Activated CD8-positive, alpha-beta memory T cell treated with anti-CD3 and anti-CD28 coated beads, Interleukin-2, amount 10 ng/mL, durations not matched to agents 7 days and 5 days (primary cell): ENCODE measurements at places on chromosomes 3 and 15. TPM values are rescaled to one million over a fixed set of nuclear protein-coding genes. Genes with fewer than 3 reads are reported as not detected.

ADPRH gene
- 6.1 TPM for total RNA-seq

GRCh38 chr3:139309880-139310279 is 33.9 kb upstream of the MRPS22 start:
- no peak for DNase-seq

DNA sequence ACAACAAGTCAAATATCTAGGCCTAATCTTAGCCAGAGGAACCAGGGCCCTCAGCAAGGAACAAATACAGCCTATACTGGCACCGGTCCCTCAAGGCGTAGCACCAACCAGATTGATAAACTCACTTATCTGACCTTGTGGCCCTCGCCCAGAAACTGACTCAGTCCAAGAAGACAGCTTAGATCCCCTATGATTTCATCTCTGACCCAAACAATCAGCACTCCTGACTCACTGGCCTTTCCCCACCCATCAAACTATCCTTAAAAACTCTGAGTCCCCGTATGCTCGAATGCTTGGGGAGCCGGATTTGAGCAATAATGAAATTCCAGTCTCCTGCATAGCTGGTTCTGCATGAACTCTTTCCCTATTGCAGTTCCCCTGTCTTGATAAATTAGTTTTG is 1.6 kb upstream of the SORD start:
- no peak for DNase-seq

PDE12 gene
- 30.3 TPM for total RNA-seq

ZBBX gene
- not detected for total RNA-seq

GRCh38 chr15:81544385-81544784 is 170.4 kb upstream of the TMC3 start:
- no peak for DNase-seq

- DNase-seq = no peak
Measured at GRCh38 chr3:55042591-55042990, 114.7 kb upstream of the LRTM1 start.

DLL4 gene
- not detected for total RNA-seq

DNA sequence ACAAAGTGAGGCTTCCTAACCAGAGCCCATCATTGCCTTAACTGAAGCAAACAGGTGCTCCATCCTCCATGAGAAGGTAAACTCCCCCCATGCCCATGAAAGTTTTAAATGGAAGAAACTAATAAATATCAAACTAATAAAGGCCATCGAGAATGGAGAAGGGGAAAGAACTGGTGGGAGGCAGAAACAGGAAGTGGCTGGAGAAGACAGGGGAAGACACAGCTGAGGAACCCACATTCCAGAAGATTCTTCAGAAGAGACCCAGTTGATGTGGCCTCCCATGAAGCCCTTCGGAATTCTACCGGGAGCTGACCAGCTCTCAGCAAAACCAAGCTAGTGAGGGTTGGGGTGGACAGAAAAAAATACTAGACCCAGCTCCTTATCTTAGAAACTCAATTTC is 41.6 kb downstream of the SH3BP5 start:
- no peak for DNase-seq

MAN2C1 gene
- total RNA-seq = 143 TPM

GRCh38 chr3:15576475-15576874 is 24.9 kb downstream of the HACL1 start:
- no peak for DNase-seq

GRCh38 chr3:101725194-101725889 is 928 bp downstream of the CEP97 start:
- peak; percentile 66 for DNase-seq

DNA sequence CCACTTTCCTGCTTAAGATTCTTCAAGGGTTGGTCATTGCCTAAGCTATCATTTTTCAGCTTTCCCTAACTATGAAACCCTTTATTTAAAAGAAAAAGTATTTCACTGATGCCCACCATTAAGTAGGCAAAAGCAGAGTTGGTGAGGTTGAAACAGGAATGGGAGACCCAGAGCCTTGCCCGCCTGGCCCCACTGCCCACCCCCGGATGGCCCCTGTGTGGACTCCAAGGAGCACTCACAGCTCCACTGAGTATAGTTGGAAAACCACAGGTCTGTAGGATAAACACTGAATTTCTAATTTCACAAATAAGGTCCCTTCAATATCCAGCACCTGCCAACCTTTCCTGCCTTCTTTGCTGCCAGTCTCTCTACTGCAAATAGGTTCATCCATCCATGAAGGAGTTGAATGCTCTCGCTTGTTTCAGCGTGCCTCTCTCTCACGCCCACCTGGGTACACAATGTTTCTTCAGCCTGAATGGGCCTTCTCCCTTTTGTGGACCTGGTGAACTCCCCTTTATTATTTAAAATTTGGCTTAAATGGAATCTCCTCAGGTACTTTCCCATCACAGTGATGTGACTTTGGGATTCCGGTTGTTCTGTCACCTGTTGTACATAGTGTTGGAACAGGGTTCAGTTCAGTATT is 8.7 kb upstream of the ACAP2 start:
- DNase-seq = no peak

- peak; percentile 46 for DNase-seq
Measured at GRCh38 chr15:67839499-67839928, 331 bp downstream of the RNU6-1 start.

GRCh38 chr3:149908424-149908957 is 62.2 kb downstream of the PFN2 start:
- DNase-seq = no peak

- no peak for DNase-seq
Measured at GRCh38 chr15:61056386-61056785, 172.7 kb downstream of the RORA start.

TRAT1 gene
- 53.8 TPM for total RNA-seq

- DNase-seq = no peak
Measured at GRCh38 chr15:39651295-39651694, 70.4 kb downstream of the THBS1 start.

EFCAB12 gene
- total RNA-seq = 0.56 TPM

- DNase-seq = no peak
Measured at GRCh38 chr3:192161661-192162060, 565.7 kb downstream of the FGF12 start.

AP4E1 gene
- 14.7 TPM for total RNA-seq

DNA sequence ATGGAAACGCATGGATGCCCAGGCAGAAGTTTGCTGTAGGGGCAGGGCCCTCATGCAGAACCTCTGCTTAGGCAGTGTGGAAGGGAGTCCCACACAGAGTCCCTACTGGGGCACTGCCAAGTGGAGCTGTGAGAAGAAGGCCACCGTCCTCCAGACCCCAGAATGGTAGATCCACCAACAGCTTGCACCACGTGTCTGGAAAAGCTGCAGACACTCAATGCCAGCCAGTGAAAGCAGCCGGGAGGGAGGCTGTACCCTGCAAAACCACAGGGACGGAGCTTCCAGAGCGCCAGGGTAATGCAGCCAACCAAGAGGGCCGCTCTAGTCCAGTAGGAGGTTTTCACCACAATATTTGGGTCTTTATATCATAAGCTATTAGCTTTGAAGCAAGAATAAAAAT is 97.1 kb upstream of the IQSEC1 start:
- no peak for DNase-seq

SLC22A13 gene
- total RNA-seq = 0.47 TPM

GRCh38 chr15:31446546-31446945 is 119.9 kb downstream of the KLF13 start:
- no peak for DNase-seq

DNA sequence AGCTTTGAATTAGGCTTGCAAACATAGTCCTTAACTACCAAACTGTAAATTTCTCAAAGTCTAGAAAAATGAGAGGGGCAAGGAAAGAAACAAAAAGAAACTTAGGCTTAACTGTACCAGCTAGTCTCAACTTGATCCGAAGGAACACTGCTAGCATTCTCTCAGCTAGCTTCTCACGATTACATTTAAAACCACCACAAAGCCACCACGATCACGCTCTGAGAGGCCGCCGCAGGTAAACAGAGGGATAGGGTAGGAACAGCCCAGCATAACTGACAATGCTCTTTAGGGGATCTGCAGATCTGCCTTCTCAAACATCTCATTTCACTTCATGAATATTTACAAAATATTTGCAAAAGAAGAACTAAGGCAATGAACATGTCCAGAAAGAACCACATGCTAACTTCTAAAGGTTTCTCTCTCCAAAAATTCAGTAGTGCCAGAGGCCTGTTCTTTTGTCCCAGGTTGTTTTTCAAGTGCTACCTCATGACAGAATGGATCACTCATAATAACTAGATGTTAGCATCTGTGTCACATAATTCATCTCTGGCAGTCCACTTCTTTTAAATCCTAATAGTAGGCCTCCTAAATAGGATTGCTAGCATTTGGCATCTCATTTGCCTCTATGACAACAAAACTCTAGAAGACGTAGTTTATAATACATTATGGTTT is 18.9 kb downstream of the VGLL4 start:
- peak; percentile 60 for DNase-seq

DNA sequence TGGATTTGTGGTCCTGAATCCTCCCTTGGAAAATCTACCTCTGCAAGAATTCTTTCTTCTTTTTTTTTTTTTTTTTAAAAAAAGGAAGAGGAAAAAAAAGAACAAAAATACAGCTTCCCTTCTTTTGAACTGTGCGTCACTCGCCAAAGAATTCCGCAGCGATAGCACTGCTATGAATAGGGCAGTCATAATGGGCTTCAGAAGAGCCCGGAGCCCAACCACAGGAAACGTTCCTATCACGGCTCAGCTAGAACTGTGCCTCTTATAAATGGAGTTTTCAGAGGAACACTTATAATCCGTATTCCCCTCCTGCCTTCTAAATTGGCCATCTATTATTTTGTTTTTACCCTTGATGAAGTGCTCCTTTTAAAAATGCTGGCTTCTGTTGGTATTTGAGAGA is 227.7 kb downstream of the ADAMTS17 start:
- no peak for DNase-seq

DNA sequence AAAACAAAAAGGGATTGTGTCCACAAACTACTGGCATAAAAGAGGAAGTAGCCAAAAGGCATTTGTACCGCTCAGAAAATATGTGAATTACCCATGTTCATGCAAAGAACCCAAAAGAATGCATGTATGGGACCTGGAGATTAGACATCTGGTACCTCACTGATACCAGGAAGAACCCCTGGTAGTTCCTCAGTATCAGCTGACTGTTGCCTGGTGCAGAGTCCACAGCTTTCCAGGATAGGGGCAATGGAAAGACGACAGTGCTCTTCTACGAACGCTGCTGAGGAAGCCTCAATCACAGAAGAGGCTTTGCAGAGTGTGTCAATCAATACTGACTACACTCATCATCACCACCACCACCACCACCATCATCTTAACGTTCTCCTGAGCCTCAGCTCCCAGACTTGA is 63.3 kb downstream of the ATP8B4 start:
- no peak for DNase-seq

GRCh38 chr3:10224794-10225665 is 23.2 kb upstream of the TATDN2 start:
- peak; percentile 85 for DNase-seq

GRCh38 chr15:90300988-90301706 is 35.7 kb downstream of the NGRN start:
- peak; percentile 78 for DNase-seq

IQSEC1 gene
- 71.4 TPM for total RNA-seq

ADGRG7 gene
- total RNA-seq = not detected

GRCh38 chr15:40498418-40498817 is 27.6 kb downstream of the CHST14 start:
- no peak for DNase-seq

GRCh38 chr3:156649681-156650080 is 24.7 kb upstream of the TIPARP start:
- DNase-seq = no peak

ATP6V1A gene
- 30.0 TPM for total RNA-seq

DNA sequence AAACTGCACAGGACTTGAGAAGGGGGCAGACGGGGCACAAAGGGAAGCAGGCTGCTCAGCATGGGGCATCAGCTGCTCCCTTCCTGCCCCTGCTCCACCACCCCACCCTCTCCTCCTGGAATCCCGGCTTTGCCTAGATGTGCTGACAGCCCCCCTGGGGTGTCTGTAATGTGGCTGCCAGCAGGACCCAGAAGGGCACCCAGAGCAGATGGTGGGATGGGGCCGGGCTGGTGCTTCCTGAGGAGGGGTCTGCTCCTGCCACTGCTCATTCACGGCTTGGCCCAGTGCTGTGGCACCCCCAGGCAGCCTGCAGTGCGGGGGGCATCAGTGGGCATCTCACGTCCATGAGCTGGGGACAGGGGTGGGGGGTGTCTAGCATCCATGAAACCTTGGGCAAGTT is 10.2 kb downstream of the H1-8 start:
- DNase-seq = no peak

DNA sequence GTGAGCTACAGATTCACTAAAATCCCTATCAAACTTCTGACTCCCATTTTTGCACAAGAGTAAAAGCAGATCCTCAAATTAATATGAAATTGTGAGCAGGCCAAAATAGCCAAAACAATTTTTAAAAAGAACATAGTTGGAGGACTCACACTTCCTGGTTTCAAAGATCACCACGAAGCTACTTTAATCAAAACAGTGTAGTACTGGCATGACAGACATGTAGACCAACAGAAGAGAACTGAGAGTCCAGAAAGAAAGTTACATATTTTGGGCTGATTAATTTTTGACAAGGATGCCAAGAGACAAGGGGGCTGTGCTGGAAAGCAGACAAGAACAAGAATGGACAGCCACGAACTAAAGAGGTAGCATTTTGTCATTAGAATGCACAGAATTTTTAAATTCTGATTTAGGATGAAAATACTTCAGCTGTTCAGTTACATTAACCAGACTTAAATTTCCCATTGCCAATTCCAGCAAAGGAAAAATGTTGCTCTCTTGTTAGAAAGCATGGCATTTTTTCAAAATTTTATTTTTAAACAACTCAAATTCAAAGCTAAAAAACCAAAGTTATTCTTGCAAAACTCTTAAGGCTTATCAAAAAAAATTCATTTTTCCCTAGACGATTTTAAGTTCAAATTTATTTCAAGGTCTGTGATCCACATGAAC is 14.0 kb downstream of the RYK start:
- no peak for DNase-seq

LRRC49 gene
- total RNA-seq = not detected

DNA sequence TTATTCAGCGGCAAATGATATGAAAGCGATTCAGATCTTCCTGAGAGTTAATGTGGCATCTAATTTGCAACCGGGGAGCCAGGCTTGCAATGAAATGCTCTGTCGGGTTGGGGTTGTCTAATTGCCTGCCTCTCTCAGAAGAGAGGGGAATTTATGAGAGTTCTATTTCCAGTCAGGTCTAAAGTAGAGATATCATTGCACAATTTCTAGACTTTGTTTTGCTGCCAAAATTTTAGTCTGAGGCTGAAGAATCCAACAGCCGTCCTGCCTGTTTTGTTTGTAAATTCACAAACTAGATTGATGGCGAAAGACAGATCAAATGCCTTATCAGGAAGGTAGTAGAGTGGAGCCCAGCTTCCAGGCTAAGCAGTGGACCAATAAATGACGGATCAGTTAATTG is 610 bp downstream of the LIPC start:
- DNase-seq = no peak
